Cardiac fibroblast (primary cell): ENCODE measurements at places on chromosomes 4 and X.

DNA sequence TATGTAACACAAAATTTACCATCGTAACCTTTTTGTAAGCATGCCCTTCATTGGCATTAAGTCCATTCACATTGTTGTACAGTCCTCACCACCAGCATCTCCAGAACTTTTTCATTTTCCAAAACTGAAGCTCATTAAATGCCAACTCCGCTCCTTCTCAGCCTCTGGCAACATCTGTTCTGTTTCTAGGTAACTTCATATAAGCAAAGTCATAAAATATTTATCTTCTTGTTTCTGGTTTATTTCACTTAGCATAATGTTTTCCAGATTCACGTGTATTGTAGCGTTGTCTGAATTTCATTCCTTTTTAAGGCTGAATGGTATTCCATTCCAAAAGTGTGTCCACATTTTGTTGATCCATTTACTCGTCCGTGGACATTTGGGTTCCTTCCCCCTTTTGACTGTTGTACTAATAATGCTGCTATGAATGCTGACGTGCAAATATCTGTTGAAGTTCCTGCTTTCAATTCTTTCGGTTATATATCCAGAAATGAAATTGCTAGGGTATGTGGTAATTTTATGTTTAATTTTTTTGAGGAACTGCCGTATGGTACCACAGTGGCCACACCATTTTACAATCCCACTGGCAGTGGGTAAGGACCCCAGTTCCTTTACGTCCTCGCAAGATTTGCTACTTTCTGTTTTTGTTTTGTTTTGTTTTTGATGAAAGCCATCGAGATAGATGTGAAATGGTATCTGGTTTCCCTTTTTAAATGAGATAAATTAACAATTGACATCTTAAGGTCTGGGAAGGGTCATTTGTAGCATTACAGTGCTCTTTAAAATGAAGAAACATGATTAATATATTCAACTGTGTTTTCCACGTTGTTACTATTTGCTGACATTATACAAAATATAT, 63.4 kb downstream of the PTTG2 start:
- no peak for DNase-seq

DNA sequence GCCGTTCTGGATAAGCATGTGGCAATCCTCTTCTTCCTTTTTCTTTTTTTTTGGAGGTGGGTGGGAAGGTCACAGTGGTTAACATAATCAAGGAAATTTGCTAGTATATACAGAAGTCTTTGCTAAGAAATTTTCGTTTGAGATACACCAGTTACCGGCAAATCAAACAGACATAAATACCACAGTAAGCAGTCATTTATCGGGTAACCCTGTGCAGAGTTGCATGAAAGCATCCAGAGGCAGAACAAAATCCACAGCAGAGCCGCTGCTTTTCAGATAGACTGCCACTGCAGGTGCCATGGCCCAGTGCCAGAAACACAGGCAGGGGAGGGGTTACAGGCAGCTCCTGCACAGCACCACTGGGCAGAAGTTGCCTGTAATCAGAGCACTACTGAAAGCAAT, 179.1 kb upstream of the MAB21L2 start:
- DNase-seq: no peak

GRCh38 chr4:6079965-6080364, 61.7 kb upstream of the C4orf50 start:
- DNase-seq: no peak

GRCh38 chr4:128573781-128574508, 235.6 kb upstream of the JADE1 start:
- DNase-seq: peak; percentile 86

DNA sequence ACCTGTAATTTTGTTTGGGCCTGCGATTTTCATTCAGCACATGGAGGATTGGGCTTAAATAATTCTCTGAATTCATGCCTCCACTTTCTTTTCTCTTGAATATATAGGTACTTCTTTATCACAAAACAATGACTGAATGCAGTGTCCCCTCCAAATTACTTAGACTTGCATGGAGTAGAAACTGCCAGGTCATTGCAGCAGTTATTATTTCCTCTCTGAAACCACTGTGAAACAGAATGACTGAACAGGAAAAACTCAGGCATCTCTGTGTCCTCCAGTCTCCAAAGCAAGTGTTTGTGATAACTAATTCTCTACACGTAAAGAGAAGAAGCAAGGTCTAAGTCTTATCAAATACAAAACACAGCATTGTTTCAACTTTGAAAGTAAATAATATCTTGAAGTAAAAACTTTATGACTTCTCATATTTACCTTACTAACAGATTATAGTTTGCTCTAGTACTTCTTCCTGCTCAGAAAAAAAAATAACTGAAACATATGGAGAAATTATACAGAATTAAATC, 144.5 kb upstream of the DIAPH2 start:
- no peak for DNase-seq

DNA sequence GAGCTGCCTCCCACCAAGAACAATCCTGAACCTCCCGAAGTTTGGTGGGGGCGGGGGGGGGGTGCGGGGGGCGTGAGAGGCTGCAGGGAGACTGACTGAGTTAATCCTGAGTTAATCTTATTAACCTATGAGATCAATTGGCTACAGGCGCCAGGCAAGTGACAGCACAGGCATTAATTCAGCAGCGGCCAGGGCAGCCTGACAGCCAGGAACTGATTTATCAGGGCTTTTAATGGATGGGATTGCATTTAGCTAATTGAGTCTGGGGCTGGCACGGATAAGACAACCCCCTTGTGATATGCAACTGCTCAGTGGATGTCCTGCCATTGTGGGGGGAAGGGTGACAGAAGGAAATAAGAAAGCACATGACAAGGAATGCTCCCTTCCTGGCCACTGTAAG, 16.3 kb downstream of the RTL5 start:
- no peak for DNase-seq

GRCh38 chr4:2962614-2963174, 512 bp downstream of the NOP14 start:
- DNase-seq: peak; percentile 63

- no peak for DNase-seq
These were observed 37.5 kb upstream of the CXCL8 start for GRCh38 chr4:73702796-73703287.

DNA sequence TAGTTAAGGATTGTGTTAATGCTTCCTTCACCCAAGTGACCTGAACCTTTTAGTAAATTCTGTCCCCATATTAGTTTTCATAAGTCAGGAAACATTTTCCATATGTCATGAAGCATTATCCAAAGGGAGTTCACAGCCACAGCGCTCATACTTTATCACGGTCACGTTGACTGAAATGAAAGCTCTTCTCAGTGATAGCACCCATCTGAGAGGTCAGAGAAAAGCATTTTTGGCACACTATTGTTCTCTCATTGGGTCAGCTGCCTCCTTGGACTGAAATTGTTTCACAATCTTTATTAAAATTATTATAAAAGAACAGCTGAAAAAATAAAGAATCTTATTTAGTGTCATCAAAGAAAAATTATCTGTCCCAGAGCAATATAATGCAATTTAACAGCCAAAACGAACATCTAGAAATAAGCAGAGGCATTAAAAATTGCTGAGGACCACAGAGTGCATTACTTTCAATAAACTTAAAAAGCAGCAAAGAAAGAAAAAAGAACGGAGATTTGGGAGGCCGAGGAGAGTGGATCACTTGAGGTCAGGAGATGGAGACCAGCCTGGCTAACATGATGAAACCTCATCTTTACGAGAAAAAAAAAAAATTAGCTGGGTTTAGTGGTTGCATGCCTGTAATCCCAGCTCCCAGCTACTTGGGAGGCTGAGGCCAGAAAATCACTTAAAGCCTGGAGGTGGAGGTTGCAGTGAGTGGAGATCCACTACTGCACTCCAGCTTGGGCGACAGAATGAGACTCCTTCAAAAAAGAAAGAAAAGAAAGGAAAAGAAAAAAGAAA, 680.8 kb upstream of the FAM241A start:
- DNase-seq: no peak

- DNase-seq: no peak
These were observed 25.9 kb downstream of the COL25A1 start for GRCh38 chr4:109276482-109277095.

GRCh38 chr4:64271601-64272081, 137.6 kb downstream of the TECRL start:
- DNase-seq: no peak

GRCh38 chr4:133148690-133149363, at the start of gene PCDH10:
PCDH10 (plus strand) TSS chr4:133149294; CDS start chr4:133150141, 847 bp downstream.
- DNase-seq: peak; percentile 90

DNA sequence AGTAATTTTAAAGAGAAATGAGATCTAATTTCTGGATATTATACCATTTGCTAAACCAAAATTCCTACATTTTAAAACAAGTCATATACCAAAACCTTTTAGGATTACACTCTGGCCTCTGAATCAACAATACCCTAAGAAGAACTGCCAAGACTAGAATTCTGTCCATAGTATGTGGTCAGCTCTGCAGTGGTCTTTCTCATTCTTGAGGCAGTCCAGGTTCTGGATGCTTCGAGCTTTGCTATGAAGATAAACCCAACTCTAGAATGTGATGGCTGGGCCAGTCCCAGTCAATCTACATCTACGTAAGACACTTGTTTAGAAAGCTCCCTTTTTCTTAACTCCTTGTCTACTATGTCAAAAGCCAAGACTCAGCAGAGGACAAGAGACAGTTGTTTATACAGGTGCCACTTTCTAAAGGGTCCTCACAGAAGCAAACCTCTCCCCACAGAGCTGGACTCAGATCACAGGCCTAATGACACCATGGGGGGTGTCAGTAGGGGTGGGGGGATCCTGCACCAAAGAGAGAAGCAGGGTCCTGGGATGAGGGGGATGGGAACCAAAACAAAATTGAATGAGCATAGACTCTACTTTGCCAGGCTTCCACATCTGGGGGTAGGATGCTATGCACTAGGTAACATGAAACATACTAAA, 63.2 kb downstream of the SH3RF1 start:
- DNase-seq: no peak

GRCh38 chr4:102473476-102473875, 27.7 kb upstream of the NFKB1 start:
- DNase-seq: no peak

GRCh38 chr4:166363198-166363597, 490.2 kb downstream of the TLL1 start:
- DNase-seq: no peak

GRCh38 chr4:167119392-167119791, 114.9 kb downstream of the SPOCK3 start:
- no peak for DNase-seq

DNA sequence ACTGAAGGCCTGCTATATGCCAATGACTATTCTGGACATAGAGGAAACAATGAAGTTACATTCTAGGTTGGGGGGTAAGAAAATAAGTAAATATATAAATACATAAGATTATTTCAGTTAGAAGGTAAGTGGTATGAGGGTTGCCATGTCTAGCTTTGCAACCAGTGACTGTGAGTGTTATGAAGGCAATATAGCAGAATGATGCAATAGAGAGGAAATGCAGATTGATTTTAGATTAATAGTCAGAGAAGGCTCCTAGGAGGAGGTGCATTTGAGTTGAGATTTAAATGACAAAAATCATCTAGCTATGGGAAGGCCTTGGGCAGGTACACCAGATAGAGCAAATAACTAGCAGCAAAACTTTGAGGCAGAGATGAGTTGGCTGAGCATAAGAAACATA, 243.2 kb downstream of the FBXO8 start:
- no peak for DNase-seq

DNA sequence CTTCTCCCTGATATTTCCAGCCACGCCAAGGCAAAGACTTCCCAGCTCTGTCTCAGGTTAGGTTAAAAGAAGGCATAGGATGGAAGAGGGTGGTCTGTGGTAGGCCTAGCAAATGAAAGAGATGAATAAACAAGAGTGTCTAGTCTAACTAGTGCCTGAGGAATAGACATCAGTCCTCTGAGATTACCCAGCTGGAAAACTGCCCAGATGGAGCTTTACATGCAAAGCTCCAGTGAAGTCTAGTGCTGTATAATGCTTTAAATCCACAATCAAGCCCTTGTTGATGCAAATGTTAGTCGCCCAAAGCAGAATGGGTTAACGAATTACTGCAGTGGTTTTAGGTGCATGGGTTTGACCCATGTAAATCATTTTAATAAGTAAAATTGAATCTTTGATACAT, 24.8 kb upstream of the GUCY1B1 start:
- DNase-seq: peak; percentile 44

DNA sequence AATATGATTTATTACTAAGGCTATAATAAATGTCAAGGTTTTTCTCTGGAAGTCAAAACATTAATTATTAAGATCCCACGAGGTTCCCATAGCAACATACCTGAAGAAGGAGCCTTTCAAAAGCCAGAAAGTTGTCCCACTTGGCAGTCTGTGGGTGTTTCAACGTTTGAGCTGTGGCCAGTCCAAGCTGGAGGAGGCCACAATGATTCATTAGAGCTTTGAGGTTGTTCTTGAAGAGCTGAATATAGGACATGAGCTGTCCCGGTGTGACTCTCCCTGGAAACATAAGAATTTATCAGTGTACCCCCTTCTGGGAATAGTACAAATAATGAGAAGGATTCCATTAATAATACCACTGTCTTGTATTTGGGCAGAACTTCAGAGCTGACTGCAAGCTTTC, 92.1 kb downstream of the SCFD2 start:
- DNase-seq: peak; percentile 67

- DNase-seq: peak; percentile 72
These were observed 9.8 kb downstream of the DCAF8L2 start for GRCh38 chrX:27599928-27600327.

GRCh38 chr4:24686866-24687692, 102.7 kb upstream of the DHX15 start:
- DNase-seq: peak; percentile 17

DNA sequence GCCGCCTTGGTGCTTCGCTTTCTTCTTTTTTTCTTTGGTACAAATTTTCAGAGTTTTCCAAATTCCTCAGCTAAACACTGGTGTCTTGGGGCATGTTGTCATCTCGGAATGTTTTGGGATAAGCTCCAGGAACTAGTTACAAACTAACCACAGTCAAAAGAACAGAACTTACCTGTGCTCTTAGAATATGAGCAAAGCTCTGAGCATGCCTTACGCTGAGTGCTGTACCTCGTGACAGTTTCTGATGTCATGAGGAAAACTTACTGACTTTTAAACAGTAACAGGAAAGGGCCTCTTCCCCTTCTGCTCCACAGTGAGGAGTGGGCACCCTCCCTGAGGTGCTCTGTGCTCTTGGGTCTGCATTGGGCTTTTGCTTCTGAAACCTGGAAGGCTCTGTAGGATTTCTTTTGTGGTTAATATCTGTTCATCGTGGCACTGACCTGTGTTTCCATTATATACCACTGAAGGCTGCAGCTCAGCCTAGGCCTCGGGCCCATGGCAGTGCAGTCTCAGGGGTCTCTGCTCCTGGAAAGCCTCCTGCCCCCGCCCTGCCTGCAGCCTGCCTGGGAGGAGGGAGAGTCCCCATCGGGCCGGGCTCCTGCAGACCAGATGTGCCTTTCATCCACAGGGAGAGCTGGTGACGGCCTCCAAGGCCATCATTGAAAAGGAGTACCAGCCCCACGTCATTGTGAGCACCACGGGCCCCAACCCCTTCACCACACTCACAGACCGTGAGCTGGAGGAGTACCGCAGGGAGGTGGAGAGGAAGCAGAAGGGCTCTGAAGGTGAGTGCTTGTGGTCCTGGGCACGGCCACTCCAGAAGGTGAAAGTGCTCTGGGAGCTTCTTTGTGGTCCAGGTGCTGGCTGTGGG, 48.7 kb downstream of the NOP14 start:
- no peak for DNase-seq

DNA sequence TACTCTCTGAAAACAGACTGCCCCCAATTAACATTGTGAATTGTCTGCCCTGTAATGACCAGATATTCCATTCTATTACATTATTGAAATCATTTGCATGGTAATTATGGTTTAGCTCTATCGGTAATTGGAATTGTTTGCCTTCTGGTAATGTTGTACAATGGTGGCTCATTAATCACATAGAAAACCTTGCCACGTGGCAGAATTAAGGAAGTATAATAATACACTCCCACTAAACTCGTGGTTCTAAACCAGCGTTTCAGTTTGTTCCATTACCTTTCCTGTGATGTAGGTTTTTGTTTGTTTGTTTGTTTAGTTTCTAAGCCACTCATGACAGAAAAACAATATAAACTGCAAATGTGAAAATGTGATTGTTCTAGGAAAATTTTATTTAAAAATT, 45.1 kb upstream of the TAPT1 start:
- no peak for DNase-seq
